NCI-H446 (cell line): ENCODE measurements at places on chromosomes 6 and 20.

DNA sequence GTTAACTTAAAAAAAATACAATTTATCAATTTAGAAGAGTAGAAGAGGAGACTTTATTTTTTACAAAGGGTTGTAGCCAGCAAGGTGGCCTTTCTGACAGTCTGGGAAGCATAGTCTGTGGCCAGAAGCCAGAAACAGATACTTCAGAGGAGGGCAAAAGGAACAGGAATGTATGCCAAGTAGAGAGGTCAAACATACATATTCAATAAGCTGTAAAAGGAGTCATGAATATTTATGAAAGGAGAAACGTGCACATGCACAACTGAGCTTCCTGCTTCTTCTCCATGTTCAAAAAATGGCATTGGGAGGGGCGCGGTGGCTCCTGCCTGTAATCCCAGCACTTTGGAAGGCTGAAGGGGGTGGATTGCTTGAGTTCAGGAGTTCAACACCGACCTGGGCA, 43.9 kb upstream of the FAM184A start:
- DNase-seq = no peak

DNA sequence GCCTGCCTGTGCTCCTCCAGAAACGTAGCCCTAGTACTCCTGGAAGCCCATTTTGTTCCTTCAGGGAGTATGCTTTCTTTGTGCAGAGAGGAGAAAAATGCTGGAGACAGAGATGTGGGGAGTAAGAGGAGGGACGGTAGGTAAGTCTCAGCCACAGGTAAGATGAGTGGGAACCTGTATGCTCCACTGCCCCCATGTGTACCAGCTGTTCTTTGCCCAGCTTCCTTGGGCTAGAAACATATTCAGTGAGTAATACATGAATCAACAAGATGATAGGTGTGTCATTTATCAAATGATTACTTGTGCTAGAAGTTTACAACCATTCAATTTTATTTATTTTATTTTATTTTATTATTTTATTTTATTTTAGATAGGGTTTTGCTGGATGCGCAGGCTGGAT, 13.6 kb upstream of the CEP85L start:
- no peak for DNase-seq

DNA sequence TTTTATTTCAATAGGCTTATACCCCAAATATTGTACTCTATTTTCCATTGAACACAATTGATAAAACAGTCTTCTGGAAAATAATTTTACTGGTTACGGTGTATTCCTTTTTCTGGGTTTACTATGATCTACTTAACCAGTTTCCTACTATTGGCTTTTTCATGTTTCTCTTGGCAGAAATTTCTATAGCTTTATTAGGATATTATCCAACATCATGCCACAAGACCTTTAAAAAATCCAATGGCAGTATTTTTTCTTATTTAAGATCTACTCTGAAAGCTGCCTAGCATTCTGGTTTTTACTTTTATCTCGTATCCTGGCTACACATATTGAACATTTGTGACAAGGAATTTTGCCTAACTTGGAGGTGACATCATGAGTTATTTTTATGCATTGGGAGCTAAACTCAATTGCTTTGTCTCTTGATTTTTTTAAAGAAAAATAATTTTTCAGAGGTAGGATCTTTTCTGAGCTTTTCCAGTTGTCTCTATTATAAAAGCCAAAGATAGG, 45.5 kb downstream of the SLC9A8 start:
- DNase-seq = no peak

- DNase-seq = no peak
Observed at GRCh38 chr20:23050076-23050838, 785 bp upstream of the THBD start.

DNA sequence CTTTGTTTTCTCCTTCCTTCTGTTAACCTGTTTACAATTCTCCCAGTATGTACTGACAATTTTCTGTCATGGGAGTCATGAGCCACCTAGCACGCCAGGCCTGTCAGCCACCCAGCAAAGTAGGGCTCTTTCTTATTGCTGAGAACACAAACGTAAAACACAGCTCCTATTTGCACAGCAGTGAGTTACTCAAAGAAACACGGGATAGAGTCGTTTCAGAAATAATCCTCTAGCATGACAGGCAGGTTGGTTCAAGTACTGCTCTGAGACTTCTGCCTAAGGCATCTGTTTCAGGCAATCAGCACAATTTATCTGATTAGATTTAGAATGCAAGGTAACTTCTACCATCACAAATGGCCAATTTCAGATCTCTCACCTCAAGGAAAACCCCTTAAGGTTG, 88.8 kb downstream of the CD24 start:
- DNase-seq = no peak

GRCh38 chr6:21522797-21523456, 70.6 kb upstream of the SOX4 start:
- peak; percentile 9 for DNase-seq

DNA sequence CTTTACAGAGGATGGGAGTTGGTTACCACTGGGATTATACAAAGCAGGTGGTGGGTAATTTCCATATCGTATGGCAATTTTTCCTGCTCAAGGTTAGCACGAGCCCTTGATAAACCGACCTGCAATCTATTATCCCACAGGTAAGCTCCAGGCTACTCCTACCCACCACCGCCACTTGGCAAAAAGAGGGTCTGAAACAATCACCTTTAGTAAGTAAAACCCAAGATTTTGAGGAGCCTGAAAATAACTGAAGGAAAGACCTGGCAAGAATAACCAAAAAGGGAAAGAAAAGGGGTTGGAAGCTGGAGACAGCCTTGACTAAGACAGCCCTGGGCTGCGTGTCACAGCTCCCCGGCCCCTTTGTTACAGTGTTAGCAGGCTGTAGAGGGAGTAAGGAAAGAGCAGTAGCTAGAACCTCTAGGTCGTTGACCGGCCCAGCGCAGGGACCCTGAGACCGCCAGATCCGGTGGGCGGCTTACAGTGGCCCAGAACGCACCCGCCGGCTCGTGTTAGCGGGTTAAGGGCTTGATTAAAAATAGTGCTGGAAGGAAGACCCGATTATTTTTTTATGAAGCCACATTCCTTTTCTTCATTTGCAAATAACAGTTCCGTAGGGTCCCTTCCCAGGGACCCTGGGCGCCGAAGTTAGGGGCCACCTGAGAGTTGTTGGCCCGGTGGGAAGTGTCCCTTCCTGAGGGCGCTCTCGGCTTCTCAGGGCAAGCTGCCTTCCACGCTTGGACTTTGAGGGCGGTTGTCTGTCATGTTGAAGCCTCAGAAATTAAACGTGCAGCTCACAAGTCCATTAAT, 30.5 kb downstream of the TFAP2B start:
- DNase-seq = no peak

GRCh38 chr6:104699593-104700329, 160.0 kb downstream of the HACE1 start:
- DNase-seq = no peak

DNA sequence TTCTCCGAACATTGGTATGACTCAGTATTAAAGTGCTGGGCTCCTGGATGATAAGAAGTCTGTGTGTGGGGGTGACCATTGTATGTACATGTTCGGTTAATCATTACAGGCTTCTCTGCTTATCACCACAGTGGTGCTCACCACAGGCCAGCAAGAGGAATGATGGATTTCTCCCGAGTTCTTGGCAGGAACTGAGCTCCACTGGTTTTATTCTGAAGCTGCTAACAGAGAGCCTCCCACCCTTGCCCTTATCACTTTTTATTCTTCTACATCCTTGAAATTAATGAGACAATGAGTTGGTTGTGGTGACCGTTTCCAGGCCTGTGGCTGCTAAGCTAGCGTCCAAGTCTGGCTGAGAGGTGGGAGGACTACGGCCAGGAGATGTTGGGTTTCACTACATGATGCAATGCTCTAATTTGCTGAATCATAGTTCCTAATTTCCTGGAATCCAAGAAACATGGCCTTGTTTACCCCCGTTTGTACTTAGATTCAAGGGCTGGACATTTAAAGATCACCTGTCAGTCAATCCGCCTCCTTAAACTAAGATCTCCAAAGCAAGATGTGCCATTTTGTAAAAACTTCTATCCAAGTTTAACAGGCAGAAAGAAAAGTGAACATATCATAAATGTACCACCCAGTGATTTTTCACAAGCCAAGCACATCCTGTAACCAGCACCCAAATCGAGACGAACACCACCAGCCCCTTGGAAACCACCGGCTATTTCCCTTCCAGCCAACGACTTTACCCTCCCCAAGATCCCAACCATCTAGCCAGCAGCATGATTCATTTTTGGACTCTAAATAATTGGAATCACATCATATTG, 172.5 kb downstream of the FOXA2 start:
- no peak for DNase-seq

DNA sequence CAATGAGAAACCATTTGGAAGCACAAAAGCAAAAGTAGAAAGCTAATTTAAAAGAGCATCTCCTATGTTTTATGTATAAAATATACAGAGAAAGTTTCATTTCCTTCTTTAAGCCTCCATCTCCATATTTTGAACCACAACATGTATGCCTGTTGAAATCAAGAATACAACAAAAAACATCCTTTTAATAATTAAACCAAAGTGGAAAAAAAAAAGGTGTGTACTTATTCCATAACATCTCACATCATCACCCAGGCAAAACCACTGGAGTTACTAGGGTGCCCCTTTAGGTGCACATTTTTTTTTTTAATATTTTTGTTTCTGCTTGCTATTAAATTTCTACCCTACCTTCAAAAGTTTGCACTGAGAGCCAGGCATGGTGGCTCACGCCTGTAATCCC, 43.0 kb downstream of the EDN1 start:
- no peak for DNase-seq

DNA sequence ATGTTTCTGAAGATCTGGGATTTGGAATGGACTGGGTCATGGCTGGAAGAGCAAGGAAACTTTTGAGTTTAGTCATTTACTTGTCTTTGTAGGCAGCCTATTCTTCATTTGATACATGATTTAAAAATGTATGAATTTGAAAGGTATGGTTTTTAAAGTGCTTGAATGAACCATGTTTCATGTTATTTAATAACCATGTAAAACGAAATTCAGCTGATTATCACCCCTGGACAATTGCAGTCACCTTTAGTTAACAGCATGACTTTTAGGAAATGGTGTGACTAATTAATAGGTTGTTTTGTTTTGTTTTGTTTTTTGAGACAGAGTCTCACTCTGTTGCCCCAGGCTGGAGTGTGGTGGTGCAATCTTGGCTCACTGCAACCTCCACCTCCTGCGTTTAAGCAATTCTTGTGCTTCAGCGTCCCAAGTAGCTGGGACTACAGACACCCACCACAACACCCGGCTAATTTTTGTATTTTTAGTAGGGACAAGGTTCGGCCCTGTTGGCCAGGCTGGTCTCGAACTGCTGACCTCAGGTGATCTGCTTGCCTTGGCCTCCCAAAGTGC, 2.1 kb downstream of the STX11 start:
- no peak for DNase-seq

GRCh38 chr6:82083646-82084045, 163.9 kb downstream of the IBTK start:
- DNase-seq = no peak

DNA sequence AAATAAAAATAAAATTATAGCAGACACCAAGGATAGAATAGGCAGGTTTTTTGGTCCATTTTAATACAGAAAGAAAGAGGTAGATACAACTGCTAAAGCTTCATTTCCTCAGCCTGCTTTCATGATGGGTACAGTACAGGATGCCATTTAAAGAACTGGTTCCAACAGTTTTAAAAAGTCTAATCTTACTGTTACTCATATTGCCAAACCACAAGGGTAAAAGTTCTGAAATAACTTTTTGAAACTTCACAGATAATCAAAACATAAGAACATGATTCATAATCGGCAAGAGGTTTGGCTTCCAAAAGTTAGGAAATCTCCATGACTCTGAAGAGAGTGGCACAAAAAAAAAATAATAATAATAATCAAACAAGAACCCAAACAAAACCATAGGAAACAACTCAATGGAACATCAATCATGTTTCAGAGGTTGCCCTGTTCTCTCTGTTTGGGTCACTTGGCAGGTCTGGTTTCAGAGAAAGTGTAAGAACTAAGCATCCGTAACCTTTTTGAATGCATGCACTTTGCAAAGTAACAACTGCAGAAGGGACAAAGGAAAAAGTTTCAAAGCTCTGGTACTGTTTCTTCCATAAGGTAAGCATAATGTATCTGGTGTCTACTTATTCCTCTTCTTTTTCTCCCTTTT, 79.7 kb downstream of the SMLR1 start:
- no peak for DNase-seq

DNA sequence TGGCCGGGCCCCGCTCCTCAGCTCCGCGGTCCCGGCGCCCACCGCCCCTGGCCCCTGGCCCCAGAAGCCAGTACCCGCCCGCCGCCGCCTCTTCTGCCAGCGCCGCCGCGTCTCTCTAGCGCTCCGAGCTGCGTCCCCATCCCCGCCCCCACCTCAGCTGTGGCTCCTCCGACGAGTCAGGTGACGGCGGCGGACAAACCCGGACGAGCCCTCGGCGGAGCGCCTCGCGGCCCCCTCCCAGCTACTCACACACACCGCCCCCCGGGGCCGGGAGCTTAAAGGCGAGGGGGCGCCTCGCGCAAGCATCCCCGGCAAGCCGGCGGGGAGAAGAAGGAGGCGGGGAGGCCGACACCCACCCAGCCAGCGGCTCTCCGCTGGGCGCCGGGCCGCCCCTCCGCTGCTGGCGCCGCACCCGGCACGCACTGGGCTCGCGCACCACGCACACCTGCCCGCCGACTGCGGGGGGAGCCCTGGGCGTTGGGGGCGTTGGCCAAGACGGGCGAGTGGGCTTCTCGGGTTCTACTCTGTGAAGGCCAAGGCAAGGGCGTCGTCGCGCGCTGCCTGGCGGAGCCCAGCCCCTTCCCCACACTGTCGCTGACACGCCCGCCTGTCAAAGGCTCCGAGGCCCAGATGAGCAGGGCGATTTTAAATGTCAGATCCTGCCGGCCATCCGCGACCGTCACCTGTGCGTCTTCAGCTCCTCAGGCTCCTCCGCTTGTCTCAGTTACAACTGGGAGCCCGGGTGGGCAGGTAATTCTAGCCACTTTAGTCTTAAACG, at the start of gene SNAP91:
Gene SNAP91 (minus strand): TSS at position 132 of the 778 bp plus-strand sequence. CDS start 1,174 bp downstream, outside the sequence.
- peak; percentile 24 for DNase-seq

GRCh38 chr6:167092672-167093339, 30.1 kb upstream of the CCR6 start:
- DNase-seq = no peak

DNA sequence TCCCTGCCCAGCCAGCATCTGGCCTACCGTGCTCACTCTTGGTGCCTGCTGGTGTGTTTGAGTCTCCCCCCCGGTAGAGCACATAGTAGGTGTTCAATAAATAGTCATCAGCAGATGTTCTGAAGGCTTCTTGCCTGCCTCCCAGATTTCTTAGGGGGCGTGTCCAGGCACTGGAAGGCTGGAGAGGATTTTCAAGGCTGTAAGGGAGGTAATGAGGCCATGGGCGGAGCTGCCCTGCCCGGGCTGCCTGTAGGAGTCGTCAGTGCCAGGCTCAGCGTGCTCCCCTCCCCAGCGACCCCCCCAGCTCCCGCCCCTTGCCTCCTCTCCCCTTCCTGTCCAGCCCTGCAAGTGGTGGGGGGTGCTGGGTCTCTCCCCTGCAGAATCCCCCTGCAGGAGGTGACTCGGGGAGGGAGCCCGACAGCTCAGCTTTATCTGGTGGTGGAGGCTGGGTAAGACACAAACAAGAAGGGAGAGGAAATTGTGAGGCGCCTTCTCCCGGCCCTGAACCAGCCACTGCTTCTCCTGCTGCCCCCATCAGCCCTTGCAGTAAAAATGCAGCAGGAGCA, 55.9 kb downstream of the BCAS4 start:
- DNase-seq = no peak
